Left renal cortex interstitium (tissue), 4 donors: ENCODE measurements at places on chromosomes 1 and 21.

DNA sequence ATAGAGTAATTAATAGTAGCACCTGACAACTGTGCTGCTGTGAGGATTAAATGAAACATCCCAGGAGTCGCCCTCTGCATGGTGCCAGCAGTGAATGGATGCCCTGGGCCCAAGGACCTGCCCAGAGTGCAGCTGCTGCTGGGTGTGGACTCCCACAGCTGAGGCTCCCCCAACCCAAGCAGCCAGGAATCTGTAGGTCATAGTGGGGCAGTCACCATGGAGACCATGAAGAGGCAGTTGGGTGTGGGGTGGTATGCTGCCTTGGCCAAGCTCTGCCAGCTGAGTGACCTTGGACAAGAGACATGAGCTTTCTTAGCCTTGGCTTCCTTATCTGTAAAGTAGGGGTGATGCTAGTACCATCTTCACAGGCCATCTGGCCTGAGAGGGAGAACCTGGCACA lies 9.4 kb downstream of the OLIG2 start:
- DNase-seq, result no peak

DNA sequence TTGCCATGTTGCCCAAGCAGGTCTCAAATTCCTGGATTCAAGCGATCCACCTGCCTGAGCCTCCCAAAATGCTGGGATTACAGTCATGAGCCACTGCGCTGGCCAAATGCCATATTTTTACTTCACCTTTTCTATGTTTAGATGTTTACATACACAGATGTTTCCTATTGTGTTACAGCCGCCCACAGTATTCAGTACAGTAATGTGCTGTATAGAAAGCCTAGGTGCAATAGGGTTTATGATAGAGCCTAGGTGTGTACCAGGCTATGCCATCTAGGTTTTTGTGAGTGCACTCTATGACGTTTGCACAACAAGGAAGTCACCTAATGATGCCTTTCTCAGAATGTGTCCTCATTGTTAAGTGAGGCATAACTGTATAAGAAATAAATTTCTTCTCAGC lies 153.4 kb downstream of the CHRM3 start:
- DNase-seq, result no peak

- no peak for DNase-seq
Measured at GRCh38 chr1:199861020-199861795, 166.3 kb upstream of the NR5A2 start.

DNA sequence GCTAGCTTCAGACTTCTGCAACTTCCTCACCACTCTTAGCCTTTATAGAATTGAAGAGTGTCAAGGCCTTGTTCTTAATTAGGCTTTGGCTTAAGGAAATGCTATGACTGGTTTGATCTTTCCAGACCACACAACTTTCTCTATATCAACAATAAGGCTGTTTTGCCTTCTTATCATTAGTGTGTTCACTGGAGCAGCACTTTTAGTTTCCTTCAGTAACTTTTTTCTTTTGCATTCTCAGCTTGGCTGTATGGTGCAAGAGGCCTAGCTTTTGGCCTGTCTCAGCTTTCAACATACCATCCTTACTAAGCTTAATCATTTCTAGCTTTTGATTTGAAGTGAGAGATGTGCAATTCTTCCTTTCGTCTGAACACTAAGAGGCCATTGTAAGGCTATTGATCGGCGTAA lies 8.6 kb downstream of the PRKACB start:
- DNase-seq, result no peak

- DNase-seq, result no peak
Measured at GRCh38 chr21:22211943-22212342, 1213.7 kb downstream of the NCAM2 start.

DNA sequence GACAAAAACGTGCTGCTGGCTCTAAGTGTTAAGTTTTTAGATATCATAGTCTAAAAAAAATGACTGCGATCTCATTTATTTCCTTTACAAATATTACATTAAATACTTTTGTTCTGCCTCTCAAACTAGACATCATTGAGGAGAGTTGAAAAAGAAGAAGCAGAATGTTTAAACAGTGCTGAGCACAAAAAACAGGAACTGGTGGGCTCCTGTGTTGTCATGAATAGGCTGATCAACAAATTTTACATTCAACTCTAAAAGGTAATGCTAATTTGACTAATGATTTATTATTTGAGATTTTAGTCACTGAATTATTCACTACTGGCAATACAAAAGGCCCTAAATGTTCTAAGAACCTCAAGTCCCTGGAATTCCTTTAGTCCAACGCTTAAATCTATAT lies 66.1 kb downstream of the GPATCH2 start:
- no peak for DNase-seq

GRCh38 chr1:83931658-83932253 lies 67.2 kb downstream of the TTLL7 start:
- peak; percentile 13 for DNase-seq

- no peak for DNase-seq
Measured at GRCh38 chr1:230300322-230301301, 125.5 kb downstream of the PGBD5 start.

DNA sequence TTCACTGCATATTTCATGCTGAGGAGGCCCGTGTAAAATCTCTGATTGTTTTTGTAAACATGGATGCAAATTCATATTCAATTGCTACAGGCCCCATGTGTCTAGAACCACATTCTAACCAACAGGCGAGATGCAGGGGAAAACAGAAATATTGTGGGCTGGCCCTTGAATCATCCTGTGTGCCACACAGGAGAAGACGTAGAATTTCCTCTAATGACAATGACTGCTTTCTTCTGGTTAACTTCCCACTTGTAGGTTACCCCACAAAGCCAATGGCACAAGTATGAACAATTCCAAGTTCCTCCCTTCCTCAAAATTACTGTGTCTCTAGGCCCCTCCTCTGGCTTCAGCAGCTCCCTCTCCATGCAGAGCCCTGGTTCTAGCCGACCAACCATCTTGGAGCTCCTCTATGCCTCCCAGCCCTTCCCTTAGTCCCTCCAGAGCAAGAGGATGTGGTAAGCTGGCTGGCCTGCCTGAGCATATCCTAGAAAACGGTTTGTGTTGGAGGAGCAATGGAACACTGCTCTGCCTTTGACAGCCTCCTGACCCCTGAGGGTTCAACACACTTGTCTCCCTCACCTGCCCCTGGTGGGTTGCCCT lies 205.2 kb downstream of the HS2ST1 start:
- no peak for DNase-seq

GRCh38 chr1:17420391-17420918 lies 19.0 kb downstream of the RCC2 start:
- no peak for DNase-seq

GRCh38 chr1:33494929-33495328 lies 22.5 kb downstream of the ZSCAN20 start:
- no peak for DNase-seq

DNA sequence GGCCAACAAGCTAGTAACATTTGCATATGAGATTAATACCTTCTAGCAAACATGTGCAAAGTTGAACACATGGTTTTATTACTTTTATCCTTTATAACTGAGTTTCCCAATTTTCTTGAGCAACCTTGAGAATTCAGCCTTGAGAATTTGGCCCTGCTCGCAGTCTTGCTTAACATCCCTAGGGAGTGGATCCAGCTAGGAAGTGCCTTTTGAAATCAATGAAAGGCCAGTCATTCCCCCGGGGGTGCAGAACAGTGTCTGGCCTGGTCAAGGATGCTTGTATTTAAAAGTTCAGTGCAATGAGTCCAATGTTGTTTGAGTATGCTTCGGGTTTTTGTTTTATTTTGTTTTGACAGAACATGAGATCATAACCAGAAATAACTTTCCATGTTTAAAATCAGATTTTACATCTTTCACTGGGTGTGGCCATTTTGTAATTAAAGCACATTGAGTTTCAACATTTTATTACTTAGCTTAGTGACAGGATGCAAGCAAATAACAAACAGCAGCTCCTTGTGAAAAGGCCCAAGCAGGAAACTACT lies 16.7 kb downstream of the PALMD start:
- no peak for DNase-seq

GRCh38 chr1:19407494-19408096 lies 77.7 kb downstream of the CAPZB start:
- no peak for DNase-seq

GRCh38 chr1:39635205-39635870 lies 4.1 kb downstream of the HEYL start:
- no peak for DNase-seq

DNA sequence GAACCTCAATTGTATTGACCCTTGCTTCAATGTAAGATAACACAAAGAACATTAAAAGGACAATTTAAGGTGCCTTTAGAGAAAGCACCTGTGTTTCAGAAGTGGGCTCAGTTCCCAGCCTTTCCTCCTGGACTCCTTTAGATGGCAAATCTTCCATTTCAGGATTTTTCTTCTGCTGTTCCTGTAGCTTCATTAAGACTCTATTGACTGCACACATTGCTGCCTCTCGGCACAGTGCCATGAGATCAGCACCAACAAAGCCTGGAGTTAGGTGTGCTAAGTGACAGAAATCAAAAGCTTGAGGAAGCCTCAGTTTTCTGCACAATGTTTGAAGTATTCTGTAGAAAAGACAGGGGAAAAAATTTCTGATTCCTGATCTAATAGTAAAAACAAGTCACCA lies 40.6 kb downstream of the NVL start:
- DNase-seq, result no peak

DNA sequence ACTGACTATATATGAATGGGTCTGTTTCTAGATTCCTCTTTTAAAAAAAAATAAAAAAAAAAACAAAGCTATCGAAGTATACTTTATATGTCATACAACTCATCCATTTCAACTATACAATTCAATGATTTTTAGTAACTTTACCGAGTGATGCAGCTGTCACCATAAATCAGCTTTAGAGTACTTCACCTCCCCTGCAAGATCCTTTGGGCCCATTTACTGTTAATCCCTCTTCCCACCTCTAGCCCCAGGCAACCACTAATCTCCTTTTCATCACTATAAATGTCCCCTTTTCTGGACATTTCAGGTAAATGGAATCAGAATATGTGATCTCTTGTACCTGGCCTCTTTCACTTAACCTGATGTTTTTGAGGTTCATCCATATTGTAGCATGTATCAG lies 133.9 kb downstream of the PEX14 start:
- no peak for DNase-seq

- DNase-seq, result no peak
Measured at GRCh38 chr21:38249256-38249655, 7.5 kb upstream of the KCNJ15 start.

DNA sequence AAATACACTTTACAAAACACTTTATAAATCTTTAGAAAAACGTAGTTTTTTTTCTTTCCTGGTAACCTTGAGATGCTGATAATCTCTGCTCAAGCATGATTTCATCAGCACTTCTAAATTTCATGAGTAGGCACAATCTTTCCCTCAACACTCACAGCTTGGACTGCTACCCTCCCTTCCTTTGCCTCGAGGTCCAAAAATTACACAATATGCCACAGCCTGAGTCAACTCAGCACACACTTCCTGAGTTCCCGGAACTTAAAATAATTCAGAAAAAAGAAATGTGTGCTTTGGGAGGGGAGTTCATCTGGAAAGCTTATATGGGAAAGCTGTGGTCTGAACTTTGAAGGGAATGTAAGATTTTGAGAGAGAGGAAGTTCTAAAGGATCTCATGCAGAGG lies 5.9 kb downstream of the CLCA2 start:
- DNase-seq, result no peak

GRCh38 chr1:110572751-110573150 lies 33.4 kb downstream of the KCNA2 start:
- no peak for DNase-seq

DNA sequence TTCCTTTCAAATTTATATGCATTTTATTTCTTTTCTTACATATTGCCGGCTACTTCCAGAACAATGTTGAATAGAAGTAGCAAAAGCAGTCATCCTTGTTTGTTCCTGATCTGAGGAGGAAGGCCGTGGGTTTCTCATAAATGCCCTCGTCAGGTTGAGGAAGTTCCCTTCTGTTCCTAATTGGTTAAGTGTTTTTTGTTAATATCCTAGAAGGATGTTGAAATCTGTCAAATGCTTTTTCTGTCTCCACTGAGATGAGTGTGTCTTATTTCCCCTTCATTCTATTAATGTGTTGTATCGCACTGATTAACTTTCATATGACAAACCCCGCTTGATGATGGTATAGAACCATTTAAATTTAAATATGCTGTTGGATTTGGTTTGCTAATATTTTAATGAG lies 15.4 kb downstream of the TTLL10 start:
- no peak for DNase-seq

DNA sequence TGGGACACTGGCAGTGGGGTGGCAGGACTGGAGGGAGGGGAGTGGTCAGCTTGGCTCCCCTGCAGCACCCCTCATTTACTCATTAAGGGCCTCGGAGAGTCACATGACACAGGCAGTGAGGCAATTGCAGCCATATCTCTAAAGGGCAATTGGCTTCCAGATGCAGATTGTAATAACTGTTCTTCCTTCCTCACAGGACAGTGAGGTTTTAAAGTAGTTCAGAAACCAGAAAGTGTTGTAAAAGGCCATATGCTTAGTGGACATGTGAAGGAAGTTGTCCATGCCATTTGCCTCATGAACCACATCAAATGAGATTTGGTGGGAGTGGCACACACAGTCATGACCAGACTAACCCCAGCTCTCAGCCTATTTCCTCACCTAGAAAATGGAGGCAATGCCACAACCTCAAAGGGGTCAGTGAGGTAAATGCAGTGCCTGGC lies 11.1 kb downstream of the MTX1 start:
- DNase-seq, result no peak

- no peak for DNase-seq
Measured at GRCh38 chr1:46440478-46440877, 46.4 kb downstream of the FAAH start.

GRCh38 chr1:30023339-30024022 lies 699.9 kb downstream of the MATN1 start:
- DNase-seq, result no peak

DNA sequence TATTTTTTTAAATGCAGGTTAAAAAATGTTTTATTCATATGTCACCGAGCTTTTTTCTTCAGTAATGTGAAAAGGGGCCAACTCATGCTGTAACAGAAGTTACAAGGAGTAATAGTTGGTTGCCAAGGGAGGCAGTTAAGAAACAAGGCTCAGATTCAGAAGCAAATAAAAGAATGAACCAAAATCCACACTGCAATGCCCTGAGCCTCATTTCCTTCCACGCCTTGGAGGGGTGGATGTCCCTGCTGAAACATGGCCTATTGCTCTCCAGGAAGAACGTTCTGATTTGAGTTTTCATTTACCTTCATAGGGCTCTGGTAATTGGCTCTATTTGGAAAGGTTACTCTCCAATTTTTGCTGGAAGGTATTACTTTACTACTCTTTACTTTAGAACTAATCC lies 24.4 kb downstream of the ALG14 start:
- DNase-seq, result no peak

DNA sequence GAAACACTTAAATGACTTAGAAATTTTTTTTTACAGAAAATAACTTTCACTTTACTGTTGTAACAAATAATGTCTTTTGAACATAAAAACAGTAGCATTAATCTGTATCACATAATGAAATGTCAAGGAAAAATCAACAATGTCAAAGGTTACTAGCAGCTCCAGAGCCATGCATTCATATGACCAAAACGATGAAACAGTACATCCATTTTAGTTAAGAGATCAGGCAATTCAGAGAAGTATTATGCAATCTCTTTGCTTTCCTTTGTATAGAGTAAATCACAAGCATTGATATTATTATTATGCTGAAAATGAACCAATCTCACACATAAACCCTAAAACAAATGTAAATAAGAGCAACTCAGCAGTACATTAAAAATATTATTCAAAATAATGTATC lies 748.9 kb downstream of the PLA2G4A start:
- DNase-seq, result no peak
